CD4-positive, alpha-beta memory T cell (primary cell): ENCODE measurements at places on chromosomes 5 and 9. TPM values are rescaled to one million over a fixed set of nuclear protein-coding genes. Genes with fewer than 3 reads are reported as not detected.

DNA sequence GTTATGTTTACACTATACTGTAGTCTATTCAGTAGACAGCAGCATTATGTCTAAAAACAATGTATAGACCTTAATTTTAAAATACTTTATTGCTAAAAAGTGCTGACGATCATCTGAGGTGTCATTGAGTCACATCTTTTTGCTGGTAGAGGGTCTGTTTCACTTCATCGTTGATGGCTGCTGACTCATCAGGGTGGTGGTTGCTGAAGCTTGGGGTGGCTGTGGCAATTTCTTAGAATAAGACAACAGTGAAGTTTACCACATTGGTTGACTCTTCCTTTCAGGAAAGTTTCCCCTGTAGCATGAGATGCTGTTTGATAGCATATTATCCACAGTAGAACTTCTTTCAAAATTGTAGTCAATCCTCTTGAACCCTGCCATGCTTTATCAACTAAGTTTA lies 150.3 kb downstream of the FBXL7 start:
- DNase-seq: no peak

DNA sequence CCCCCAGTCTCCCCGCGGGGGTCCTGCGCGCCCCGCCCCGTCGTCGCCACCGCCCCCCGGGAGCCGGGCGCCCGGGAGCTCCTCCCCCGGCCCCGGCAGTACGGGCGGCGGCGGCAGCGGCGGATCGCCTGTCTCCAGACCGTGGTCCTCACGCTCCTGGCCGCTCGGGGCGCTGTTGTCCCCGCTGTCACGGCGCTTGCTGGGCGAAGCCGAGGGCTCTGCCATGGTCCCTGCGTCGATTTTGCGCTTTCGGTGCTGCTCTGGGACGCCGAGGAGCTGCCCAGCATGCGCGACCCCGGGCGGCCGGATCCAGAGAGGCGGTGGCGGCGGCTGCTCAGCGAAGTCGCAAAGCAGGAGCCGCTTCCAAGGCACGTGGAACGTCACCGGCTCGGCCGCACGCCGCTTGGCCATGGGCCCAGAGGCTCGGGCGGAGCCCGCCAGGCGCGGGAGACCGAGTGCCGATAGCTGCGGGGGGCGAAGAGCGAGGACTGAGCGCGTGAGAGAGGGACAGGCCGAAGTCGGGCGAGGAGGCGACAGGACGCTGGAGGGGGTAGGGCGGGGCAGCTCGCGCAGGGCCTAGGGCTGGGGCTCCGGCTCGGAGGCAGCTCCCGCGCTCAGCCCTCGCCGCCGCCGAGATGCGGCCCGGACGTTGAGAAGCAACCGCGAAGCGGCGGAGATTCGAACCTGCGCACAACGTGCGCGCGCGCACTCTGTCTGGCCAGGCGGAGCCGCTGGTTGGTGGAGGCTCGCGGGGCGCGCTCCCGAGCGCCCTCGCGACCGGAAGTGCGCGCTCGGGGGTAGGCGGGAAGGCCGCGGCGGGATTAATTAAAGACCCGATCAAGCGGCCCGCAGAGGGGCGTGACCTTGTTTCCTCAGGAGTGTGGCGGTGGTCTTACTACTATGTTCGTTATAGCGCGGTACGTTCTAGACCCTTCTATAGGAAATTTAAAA lies at the start of gene C9orf40:
TSS of gene C9orf40 (minus strand) at position 712 of the 951 bp plus-strand sequence. CDS start at position 411, 301 bp downstream.
- DNase-seq: peak; percentile 90

GRCh38 chr5:74546796-74547195 lies 93.7 kb downstream of the ENC1 start:
- DNase-seq: no peak

DNA sequence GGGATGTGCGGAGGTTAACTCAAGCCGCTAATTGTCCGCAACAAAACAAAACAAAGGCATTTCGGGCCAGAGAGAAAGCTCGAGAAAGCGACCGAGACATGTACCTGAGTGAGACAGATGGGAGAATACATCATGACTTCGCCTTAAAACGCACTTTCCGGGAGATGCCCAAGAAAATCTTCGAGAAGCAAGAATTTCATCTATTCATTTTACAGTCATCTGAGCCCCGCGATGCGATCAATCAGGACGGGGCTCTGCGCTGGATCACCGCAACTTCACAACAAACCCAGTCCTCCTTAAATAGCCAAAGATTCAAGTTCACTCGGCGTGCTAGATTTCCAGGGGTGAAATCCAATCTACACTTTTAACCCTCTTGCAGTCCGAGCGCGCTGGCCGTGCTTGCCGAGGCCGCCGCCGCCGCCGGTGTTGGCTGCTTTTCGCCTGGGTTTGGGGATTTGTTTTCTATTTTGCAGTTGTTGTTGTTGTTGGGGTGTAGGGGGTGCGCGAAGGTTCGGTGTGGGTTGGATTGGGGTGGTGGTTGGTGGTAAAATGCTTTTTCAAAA lies 482 bp downstream of the NFIB start:
- peak; percentile 8 for DNase-seq

GRCh38 chr5:36733183-36733582 lies 126.8 kb downstream of the SLC1A3 start:
- DNase-seq: no peak

GRCh38 chr9:101119206-101119819 lies 90.8 kb downstream of the PLPPR1 start:
- no peak for DNase-seq

DNA sequence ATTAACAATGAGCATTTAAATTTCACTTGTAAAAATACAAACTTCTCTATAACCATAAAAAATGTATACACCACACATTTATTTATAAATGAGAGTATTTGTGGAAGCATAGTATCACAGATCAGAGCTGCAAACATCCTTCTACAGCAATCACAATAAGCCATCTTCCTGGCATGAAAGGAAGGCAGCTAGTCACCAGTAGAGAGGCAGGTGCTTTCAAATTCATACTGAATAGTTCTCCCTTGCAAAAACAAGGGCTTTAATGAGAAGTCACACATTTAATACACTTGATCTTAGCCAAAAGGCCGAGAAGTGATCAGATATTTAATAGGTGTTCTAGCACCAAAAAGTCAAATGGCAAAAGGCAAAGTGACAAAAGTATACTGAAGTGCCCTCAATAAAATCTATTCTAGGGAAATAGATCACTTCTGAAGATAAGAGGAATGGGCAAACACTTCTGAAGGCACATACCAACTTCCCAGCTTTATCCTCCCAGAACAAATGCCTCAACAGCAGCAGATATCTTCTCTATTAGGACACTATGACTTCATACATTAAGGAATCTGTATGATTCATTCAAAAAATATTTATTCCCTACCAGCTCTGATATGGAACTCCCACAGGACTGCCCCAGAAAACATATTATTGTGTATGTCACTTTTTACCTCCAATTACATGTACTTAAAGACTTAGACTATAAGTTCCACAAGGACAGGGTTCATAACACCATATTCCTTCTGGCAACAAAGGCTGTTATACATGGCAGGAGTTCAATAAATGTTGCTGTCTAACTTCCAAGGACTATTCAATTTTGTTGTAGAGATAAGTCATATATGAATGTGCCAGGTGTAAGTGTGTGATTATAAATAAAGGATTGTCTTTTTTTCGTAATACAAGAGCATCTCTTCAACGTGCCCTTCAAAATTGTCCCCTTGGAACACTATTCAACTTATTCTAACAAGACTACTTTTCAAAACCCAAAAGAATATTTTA lies 31.7 kb downstream of the MAPKAP1 start:
- no peak for DNase-seq

GRCh38 chr5:1975898-1976765 lies 93.4 kb upstream of the IRX4 start:
- DNase-seq: no peak

- DNase-seq: no peak
Measured at GRCh38 chr9:94899464-94900221, 173.1 kb downstream of the AOPEP start.

DNA sequence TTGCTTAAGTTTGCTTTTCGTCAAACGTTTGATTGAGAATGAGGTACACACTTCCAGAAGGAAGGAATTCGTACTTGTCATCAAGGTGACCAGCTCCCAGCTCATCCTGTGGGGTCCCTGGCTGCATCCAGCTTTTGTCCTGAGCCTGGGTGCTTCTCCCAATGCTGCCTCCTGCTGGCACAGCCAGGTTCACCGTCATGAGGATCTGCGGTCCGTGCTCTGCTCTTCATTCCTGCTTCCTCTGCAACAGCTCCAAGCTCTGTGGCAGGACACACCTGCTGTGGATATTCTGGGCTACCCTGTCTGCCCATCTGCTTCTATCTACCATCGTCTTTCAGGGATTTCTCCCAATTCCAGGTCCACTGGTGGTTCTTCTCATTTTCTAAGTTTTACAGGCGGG lies 13.3 kb upstream of the UBE2QL1 start:
- peak; percentile 8 for DNase-seq

- DNase-seq: no peak
Measured at GRCh38 chr5:9324348-9325077, 221.4 kb downstream of the SEMA5A start.

- peak; percentile 93 for DNase-seq
Measured at GRCh38 chr5:139293507-139294373, at the start of gene MATR3. TSS of gene MATR3 (plus strand) at chr5:139293740. CDS start at chr5:139307416, 13,676 bp downstream.

Gene LRRC19
- not detected for total RNA-seq

Gene HRH2
- 4.2 TPM for total RNA-seq

Gene NIPSNAP3A
- 11.3 TPM for total RNA-seq

Gene TXNDC8
- not detected for total RNA-seq

Gene GPR150
- total RNA-seq: 2.4 TPM

Gene IRX1
- not detected for total RNA-seq

Gene PCDHB8
- not detected for total RNA-seq

Gene NME5
- not detected for total RNA-seq

Gene NDUFA8
- total RNA-seq: 17.6 TPM

Gene MELK
- 0.38 TPM for total RNA-seq

Gene IGFBPL1
- not detected for total RNA-seq
